ENCODE measurements at places on chromosomes 16 and 17. TPM values are rescaled to one million over a fixed set of nuclear protein-coding genes. Genes with fewer than 3 reads are reported as not detected.

The ZPBP2 gene
- total RNA-seq: not detected

DNA sequence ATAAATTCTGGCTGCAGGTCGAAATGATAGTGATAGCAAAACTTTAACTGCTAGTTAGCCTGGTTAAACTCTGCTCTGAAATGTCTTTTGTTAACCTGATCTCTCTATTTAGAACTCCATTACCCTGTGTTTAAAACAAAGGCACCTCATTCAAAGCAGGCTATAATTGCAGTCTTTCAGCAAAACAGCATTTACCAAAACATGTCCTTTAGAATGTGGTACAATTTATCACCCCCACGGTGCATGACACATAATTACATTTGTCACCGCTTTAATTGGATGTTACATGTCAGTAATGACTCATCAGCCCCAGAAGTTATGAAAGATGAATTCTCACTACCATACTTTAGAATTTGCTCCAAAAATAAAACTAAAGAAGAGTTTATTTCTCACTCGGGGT lies 295.4 kb downstream of the TOX3 start:
- H3K4me3 ChIP-seq: no peak overlapping the region
- peak; percentile 53 for DNase-seq
- no peak overlapping the region for H3K27ac ChIP-seq
- peaks cover 9% of the 10 kb centered on the region for H3K4me1 ChIP-seq

The GP1BA gene
- not detected for total RNA-seq

DNA sequence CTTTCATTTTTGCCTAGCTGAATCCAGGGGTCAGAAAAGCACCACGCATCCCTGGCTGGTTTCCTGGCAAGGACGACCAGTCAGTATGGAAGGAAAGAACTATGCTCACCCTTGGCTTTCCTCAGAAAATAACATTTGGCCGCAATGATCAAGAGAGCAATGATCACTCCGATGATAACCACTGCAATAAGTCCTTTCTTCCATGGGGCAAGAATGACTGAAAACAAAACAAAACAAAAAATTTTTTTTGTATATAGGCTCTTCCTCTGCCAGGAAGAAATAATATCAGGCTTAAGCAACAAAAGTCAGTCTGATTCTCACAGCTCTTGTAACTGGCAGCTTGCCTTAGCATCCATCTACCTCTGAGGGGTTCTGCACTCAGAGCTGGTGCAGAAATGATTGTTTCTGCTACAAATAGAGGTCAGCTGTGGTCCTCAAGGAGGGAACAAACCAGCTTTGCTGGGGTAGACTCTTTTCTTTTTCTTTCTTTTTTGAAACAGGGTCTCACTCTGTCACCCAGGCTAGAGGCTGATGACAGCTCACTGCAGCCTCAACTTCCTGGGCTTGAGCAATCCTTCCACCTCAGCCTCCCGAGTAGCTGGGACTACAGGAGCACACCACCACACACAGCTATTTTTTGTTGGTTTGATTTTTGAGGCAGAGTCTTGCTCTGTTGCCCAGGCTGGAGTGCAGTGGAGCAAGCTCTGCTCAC lies 35.7 kb downstream of the PECAM1 start:
- no peaks in the 10 kb centered on the region for H3K4me1 ChIP-seq
- H3K27me3 ChIP-seq: no peaks in the 10 kb centered on the region
- no peaks in the 10 kb centered on the region for H3K36me3 ChIP-seq
- H3K4me3 ChIP-seq: no peak overlapping the region

The KRTAP2-3 gene
- not detected for total RNA-seq

Measured in A673 (cell line).